ENCODE measurements at places on chromosomes 4 and X. TPM values are rescaled to one million over a fixed set of nuclear protein-coding genes. Genes with fewer than 3 reads are reported as not detected.

GRCh38 chr4:74789518-74789917 lies 4.8 kb downstream of the BTC start:
- no peak for DNase-seq

DNA sequence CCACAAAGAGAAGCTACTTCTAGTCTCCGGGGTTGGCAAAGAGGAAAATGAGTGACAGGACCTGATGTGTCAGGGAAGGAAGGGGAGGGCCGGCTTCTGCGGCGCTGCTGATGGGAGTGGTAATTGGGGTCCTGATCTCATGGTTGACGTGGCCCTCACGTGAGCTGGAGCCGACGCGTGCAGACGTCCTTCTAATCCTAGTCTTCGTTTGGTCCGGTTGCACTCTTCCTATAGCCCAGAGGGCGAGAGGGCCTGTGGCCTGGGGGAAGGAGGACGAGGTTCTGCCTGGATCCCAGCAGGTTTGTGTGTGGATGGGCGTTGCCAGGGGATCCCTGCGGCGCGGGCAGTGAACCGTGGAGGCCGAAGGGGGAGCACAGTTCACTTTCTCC lies at the start of gene ARMCX1:
ARMCX1 (plus strand) TSS at position 186 of the 389 bp plus-strand sequence. CDS start 2,384 bp downstream, outside the sequence.
- DNase-seq: peak; percentile 88

- no peak for DNase-seq
Observed at GRCh38 chrX:130702867-130703707, 199.9 kb downstream of the ENOX2 start.

GRCh38 chrX:45050558-45050957 lies 150.1 kb downstream of the DIPK2B start:
- no peak for DNase-seq

- DNase-seq: no peak
Observed at GRCh38 chrX:101287402-101287801, 3.7 kb downstream of the TAF7L start.

DNA sequence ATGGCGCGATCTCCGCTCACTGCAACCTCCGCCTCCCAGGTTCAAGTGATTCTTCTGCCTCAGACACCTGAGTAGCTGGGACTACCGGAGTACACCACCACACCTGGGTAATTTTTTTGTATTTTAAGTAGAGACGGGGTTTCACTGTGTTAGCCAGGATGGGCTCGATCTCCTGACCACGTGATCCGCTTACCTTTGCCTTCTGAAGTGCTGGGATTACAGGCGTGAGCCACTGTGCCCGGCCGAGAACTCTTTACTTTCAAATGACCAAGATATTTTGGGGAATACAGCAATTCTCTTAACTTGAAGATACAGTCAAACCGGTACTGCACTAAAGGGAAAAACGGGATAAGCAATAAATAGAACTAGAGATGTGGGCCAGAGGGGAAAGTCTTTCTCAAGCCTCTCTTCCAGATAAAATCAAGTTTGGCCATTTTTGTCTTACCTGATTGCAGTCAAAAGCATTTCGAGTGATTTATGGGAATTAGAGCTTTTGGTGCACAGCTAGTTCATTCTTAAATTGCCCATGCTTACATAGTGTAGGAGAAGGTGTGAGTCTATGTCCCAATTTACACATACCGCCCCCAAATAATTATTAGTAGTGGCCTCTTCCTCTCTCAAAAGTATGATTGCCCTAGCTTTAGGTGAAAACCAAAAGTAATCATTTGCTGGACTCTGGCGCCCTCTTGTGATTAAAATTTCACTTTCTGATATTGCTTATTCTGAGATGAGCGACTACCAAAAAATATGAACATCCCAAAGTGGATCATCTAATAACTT lies 53.2 kb upstream of the ABCG2 start:
- no peak for DNase-seq

GRCh38 chr4:48669086-48669485 lies 111.0 kb downstream of the FRYL start:
- DNase-seq: no peak

- no peak for DNase-seq
Observed at GRCh38 chrX:118345045-118345463, 852 bp upstream of the WDR44 start.

- no peak for DNase-seq
Observed at GRCh38 chr4:40586034-40586433, 43.6 kb downstream of the RBM47 start.

GRCh38 chrX:27966955-27967354 lies 14.3 kb downstream of the DCAF8L1 start:
- DNase-seq: no peak

- DNase-seq: no peak
Observed at GRCh38 chrX:19373351-19373891, 29.7 kb downstream of the PDHA1 start.

GRCh38 chrX:46325312-46325877 lies 219.8 kb downstream of the ZNF674 start:
- peak; percentile 50 for DNase-seq

GRCh38 chr4:166067915-166068314 lies 194.9 kb downstream of the TLL1 start:
- no peak for DNase-seq

GRCh38 chr4:182560358-182560757 lies 317.2 kb downstream of the TENM3 start:
- DNase-seq: no peak

GRCh38 chr4:163344147-163345125 lies 744 bp downstream of the NPY5R start:
- DNase-seq: peak; percentile 55

GRCh38 chr4:123671636-123672404 lies 275.2 kb downstream of the SPRY1 start:
- no peak for DNase-seq

Gene FRMD7
- total RNA-seq: not detected

Gene GPC4
- total RNA-seq: 23.1 TPM

Gene TLR10
- total RNA-seq: 0.32 TPM

Gene MTNR1A
- not detected for total RNA-seq

Gene CCDC120
- 7.6 TPM for total RNA-seq

Data from aorta (tissue), 5 donors.